ENCODE measurements at places on chromosomes 5 and 9. TPM values are rescaled to one million over a fixed set of nuclear protein-coding genes. Genes with fewer than 3 reads are reported as not detected.

CLIC3 gene
- polyA plus RNA-seq, result 3.5 TPM

BAAT gene
- not detected for polyA plus RNA-seq

FRRS1L gene
- polyA plus RNA-seq, result not detected

PLAC8L1 gene
- polyA plus RNA-seq, result not detected

ATP10B gene
- 1.0 TPM for polyA plus RNA-seq

PCDHGA11 gene
- polyA plus RNA-seq, result 0.15 TPM

PCDHA9 gene
- polyA plus RNA-seq, result not detected

VCAN gene
- polyA plus RNA-seq, result 1.6 TPM

GADD45G gene
- 1.1 TPM for polyA plus RNA-seq

SLC6A19 gene
- not detected for polyA plus RNA-seq

OR1J2 gene
- not detected for polyA plus RNA-seq

HCN1 gene
- not detected for polyA plus RNA-seq

CNOT8 gene
- polyA plus RNA-seq, result 143 TPM

LRRC70 gene
- not detected for polyA plus RNA-seq

PALM2AKAP2 gene
- polyA plus RNA-seq, result 0.18 TPM

MYORG gene
- polyA plus RNA-seq, result 0.19 TPM

BRINP1 gene
- not detected for polyA plus RNA-seq

SLC27A6 gene
- polyA plus RNA-seq, result not detected

PHF24 gene
- polyA plus RNA-seq, result 0.06 TPM

CCL27 gene
- not detected for polyA plus RNA-seq

ENHO gene
- not detected for polyA plus RNA-seq

ANKRD18B gene
- not detected for polyA plus RNA-seq

ORM2 gene
- polyA plus RNA-seq, result not detected

PCDHA12 gene
- polyA plus RNA-seq, result not detected

F2RL1 gene
- 2.6 TPM for polyA plus RNA-seq

FOXD4L5 gene
- polyA plus RNA-seq, result not detected

CNTLN gene
- polyA plus RNA-seq, result 0.28 TPM

FST gene
- polyA plus RNA-seq, result not detected

FAM13B gene
- polyA plus RNA-seq, result 34.2 TPM

GPX3 gene
- polyA plus RNA-seq, result 2.8 TPM

SHISAL2B gene
- not detected for polyA plus RNA-seq

NPR3 gene
- polyA plus RNA-seq, result not detected

GGTA1 gene
- polyA plus RNA-seq, result not detected

PLCXD3 gene
- not detected for polyA plus RNA-seq

ACSL6 gene
- polyA plus RNA-seq, result 0.11 TPM

PGM5 gene
- not detected for polyA plus RNA-seq

DCTN4 gene
- 10.5 TPM for polyA plus RNA-seq

PCDHA1 gene
- polyA plus RNA-seq, result not detected

IFNB1 gene
- polyA plus RNA-seq, result not detected

OR1L8 gene
- not detected for polyA plus RNA-seq

NR6A1 gene
- 0.03 TPM for polyA plus RNA-seq

KCNV2 gene
- polyA plus RNA-seq, result not detected

TMEM215 gene
- not detected for polyA plus RNA-seq

PCSK1 gene
- not detected for polyA plus RNA-seq

CDX1 gene
- not detected for polyA plus RNA-seq

TAF1L gene
- not detected for polyA plus RNA-seq

TTC39B gene
- 0.36 TPM for polyA plus RNA-seq

CERCAM gene
- 0.34 TPM for polyA plus RNA-seq

PTGES2 gene
- 57.4 TPM for polyA plus RNA-seq

HMMR gene
- not detected for polyA plus RNA-seq
